ENCODE measurements at places on chromosomes 1 and 21.

DNA sequence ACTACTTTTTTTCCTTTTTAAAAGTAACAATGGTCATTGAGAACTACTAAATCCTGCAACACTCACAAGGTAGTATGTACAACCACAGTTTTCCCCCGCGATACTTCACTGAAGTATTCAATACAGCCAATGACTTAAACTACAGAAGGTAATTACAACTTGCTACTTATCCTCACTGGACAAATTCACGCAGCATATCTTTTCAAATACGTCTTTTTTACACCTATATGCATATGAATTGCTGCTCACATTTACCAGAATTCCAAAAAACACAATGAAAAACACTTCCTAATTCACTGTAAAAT is 12.4 kb downstream of the NRIP1 start:
- no peak for DNase-seq

- no peak for DNase-seq
These were observed 138.8 kb downstream of the HHAT start for GRCh38 chr1:210467440-210468043.

DNA sequence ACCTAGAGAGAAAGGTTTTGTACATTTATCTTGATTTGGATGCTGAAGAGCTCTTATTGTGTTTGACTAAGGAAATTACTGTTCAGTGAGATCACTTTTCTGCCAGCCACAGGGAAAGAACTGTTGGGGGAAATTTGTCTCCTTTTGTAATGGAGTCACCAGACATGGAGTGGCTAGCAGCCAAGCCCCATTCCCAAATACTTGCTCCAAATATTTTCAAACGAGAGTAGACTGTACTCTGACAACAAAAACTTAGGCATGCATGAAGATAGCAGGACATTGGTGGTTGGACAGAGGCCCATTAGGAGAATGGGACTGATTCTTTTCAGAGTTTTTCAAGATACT is 21.1 kb downstream of the IPO9 start:
- DNase-seq, result no peak

- DNase-seq, result no peak
These were observed 22.6 kb upstream of the TTC34 start for GRCh38 chr1:2823921-2824610.

GRCh38 chr1:161439280-161440232 is 65.7 kb upstream of the FCGR2A start:
- DNase-seq, result peak; percentile 33

DNA sequence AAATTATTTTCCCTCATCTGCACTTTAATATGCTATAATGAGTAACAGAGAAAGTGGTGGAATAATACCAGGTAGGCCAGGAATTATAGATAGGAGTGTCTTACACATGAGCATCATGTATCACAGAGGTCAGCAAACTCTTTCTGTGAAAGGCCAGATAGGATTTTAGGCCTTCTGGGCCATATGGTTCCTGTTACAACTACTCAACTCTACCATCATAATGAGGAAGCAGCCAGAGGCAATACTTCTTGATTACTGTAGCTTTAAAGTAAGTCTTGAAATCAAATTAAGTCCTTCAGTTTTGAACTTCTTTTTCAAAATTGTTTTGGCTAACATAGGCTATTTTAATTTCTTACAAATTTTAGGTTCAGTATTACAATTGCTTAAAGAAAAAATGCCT is 32.1 kb upstream of the IGSF3 start:
- DNase-seq, result no peak

DNA sequence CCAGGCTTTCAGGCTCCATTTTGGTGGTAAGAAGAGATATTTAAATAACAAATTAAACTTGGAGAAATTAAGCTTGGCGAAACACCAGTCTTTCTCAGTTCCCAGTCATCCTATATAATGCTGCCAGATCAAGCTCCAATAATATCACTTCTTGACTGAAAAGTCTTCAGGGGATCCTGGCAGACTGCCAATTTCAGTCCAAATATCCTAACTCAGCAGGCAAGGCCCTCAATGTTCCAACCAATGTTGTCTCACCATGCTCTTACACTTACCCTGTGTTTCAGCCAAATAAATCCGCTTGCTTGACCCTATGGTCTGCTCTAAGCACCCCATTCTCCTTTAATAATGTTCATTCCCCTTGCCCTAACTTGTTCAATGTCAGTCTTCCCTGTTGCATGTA is 39.9 kb upstream of the BCL10 start:
- DNase-seq, result no peak

- no peak for DNase-seq
These were observed 7.1 kb downstream of the BECN2 start for GRCh38 chr1:241964550-241965282.

DNA sequence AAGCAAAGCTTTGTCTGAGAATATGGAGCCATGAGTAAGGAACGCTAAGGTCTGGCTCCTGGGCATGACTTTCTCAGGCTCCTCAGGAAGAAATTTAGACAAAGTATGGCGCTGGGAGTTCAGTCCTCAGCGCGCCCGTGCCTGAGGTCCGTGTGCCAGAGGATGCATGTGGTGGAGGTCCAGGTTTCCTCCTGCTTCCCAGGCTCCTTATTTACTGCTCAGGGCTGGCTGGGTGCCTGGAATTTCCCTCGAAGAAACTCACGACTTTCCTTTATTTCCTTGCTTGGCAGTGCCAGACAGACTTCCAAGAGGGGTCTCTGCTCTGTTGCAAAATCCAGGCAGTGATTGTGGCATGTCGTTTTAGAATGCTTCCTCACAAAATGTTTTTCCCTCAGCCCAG is 13.3 kb downstream of the GCSAML start:
- DNase-seq, result no peak

DNA sequence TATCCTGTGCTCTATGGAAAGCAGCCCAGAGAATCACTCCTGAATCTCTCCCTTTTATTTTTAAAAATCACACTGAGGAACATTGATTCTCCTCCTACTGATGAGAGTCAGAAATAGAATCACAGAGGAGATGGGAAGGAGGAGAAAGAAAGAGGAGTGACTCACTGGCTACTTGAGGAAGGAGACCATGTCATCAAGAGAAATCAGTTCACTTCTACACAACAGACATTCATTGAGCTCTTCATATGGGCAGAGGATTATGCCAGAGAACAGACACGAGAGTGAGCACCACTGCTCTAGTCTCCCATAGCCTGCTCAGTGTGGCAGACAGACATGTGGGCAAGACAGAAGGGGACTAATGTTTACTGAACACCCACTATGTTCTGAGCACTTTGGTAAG is 44.2 kb downstream of the RAB3B start:
- no peak for DNase-seq

DNA sequence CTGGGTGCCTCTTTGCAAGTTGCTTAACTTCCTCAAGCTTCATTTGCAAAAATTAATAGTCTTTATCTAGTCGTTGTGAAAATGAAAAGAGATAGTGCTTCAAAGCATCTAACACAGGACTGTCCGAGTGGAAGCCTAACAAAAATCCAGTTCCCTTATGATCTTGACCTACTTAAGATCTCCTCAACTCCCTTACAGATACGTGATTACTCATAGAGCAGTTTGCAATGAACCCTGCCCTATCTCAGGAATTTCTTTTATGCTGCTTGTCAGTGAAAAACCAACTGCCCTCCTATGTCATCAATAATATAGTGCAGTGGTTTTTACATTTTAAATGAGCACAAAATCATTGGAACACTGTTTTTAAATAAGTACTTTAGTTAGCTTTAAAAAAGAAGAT is 314.3 kb downstream of the BACH1 start:
- DNase-seq, result no peak

- DNase-seq, result no peak
These were observed 73.6 kb downstream of the SLC27A3 start for GRCh38 chr1:153848805-153849204.

- DNase-seq, result no peak
These were observed 13.7 kb upstream of the PLPPR5 start for GRCh38 chr1:99018313-99018712.

- DNase-seq, result no peak
These were observed 310.2 kb downstream of the PTPRU start for GRCh38 chr1:29546496-29546895.

GRCh38 chr1:154324241-154324640 is 1.1 kb upstream of the ATP8B2 start:
- DNase-seq, result no peak

- no peak for DNase-seq
These were observed 125.8 kb downstream of the XPR1 start for GRCh38 chr1:180757657-180758056.

DNA sequence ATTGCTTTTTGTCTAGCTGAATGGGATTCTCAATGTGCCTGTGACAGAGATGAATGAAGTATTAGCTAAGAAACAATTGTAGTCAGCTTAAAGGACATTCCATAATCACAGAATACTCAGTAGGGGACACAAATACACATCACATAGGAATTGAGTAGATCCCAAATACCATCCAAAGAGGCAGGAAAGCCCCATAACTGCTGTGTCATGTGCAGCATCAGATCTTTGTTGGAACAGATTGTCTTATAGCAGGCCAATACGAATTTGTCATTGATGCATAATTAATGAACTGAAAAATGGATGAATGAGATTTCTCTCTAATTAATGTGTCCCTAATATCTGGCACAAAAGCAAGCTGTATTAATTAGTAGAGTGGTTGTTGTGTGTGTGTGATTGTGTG is 82.3 kb upstream of the S1PR1 start:
- DNase-seq, result no peak
